Femur (tissue), 1 donor: ENCODE measurements at places on chromosomes 2 and 18.

DNA sequence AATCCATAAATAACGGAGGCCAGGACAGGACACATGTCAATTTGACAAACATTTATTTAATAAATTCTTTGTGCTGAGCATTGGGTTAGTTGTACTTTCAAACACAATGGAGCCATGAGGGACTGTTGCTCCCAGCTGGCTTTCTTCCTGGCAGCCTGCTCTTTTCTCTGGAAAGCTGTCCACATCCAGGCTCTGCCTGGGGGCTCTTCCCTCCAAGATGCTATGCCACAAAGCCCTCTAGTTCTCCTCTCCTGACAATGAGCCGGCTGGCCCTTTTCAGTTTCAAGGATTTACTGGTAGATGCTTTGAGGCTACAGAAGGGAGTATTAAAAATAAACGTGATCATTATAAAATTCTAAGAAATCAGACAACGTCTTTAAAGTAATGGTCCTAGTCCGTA, 44.1 kb upstream of the SLC14A2 start:
- no peak for DNase-seq

GRCh38 chr2:174615871-174616436, 18.4 kb upstream of the WIPF1 start:
- DNase-seq, result peak; percentile 51

GRCh38 chr18:75364512-75365253, 62.8 kb downstream of the SMIM21 start:
- DNase-seq, result no peak

- DNase-seq, result no peak
Measured at GRCh38 chr2:106970471-106971261, 84.7 kb upstream of the ST6GAL2 start.

DNA sequence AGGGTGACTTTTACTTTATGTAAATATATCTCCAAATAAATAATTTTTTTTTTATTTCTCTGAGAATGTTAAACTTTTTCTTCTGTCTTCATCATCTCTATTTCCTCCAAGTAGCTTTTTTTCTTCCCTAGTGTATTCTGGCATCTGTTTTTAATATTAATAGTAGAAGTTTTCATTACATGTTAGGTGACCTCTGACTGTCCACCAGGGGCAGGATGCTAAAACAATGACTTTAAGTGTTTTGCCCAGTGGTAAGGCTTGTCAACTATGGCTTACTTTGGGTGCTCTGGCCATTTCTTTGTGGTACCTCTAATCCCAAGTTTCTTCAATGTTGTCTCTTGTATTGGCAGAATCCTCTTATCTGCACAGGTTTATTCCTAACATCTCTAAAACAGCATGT, 127.1 kb downstream of the SRBD1 start:
- DNase-seq, result no peak

DNA sequence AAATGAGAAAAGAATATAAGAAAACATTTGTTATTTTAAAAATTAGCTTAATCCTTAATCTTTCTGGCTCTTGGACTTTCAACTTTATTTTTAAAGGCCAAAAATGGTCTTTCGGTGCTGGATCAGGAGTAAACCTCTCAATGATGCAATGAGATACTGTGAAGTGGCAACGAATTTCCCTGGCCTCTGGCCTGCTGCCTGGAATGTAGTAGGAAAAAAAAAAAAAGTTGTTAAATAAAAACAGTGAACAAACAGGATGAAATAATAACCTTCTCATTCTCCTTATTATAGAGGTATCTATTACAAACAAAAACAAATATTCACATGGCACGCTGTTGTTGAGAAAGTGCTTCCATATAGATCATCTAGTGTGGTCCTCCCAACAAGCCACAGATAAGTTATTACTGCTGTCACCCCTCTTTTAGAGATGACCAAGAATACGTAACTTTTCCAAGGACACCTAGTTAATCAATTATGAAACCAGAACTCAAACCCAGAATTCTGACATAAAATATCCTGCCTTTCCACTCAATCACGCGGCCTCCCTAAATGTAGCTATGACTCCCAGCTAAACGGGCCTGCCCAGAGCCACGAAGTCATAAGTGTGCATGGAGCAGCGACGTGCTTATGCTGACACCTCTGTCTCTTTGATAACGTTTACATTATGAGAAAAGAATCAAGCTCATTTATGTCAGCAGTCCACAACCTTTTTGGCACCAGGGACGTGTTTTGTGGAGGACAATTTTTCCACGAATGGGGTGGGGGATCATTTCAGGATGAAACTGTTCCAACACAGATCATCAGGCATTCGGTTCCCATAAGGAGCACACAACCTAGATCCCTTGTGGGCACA, 170.9 kb downstream of the BCL2 start:
- no peak for DNase-seq

DNA sequence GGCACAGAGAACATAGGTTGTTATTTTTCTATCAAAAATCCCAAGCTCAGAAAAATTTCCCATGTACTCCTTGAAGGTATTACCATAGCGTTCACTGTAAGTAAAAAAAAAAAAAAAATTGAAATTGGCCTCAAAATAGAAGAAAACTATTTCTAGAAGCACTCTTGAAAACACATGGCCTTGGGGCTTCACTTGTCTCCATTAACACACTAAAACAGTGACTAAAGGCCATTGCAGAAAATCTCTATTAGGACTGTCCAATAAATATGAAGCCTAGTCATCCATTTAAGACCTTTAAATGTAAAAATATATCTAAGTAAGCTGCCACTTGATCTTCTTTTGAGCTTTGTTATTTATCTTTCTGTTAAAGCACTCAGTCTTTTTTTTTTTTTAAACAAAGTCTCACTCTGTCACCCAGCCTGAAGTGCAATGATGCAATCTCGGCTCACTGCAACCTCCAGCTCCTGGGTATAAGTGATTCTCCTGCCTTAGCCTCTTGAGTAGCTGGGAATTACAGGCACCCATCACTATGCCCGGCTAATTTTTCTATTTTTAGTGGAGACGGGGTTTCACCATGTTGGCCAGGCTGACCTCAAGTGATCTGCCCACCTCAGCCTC, 35.8 kb downstream of the CCDC68 start:
- DNase-seq, result no peak

DNA sequence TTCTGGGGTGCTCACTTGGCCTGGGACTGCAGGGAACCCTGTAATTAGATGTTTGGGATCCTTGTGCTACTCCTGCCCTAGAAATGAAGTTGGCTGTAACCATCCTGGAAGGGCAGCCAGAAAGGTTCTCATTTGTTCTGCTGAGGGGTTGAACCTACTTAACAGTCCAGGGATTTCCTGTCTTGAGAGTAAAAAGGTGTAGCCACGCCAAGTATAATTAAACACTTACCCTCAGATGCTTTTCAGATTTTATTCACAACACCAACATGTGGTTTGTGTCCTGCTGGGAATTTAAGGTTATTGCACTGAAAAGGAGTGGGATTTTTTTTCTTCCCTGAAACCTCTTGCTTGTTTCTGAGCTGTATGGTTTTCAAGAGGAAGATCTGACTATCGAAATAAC, 222.4 kb upstream of the APCDD1 start:
- no peak for DNase-seq

GRCh38 chr2:46510598-46511177, 31.3 kb downstream of the TMEM247 start:
- no peak for DNase-seq

DNA sequence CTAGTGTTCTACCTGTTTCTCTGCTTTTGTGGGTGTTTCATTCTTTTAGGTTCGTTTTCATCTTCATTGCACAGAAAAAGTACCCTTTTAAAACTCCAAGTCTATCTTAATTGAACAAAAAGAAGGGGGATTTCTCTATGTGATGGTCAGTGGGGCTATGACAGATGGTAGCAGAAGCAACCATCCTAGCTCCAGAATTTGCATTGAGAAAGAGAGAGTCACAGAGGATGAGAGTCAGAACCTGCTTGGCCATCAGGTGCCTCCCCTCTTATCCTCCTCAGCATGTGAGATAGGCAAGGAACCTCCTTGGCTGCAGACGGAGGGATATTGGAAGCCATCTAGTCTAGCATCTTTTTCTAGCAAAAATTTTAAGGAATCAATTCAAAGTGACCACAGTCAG, 398.0 kb upstream of the DCC start:
- no peak for DNase-seq

GRCh38 chr2:204177251-204177976, 240.9 kb downstream of the ICOS start:
- DNase-seq, result no peak

GRCh38 chr2:237312021-237312755, 101.8 kb downstream of the COL6A3 start:
- DNase-seq, result no peak

DNA sequence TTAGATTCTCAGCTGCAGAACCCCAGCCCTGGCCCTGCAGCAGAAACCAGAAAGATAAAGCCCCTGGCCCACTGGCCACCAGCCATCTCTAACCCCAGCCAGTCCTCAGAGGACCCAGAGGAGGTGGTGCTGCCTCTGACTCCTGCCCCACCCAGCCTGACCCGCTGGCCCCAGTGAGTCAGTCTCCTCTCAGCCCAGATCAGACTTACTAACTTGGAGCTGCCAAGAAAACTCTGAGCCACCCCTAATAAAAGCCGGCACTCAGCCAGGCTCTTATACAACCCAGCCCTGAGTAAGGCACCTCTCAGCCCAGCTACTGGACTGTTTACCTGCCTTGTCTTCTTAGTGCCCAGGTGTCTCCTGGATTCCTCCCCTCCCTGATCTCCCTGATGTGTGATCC, 2.0 kb downstream of the SLC14A2 start:
- peak; percentile 75 for DNase-seq

GRCh38 chr2:10412380-10412779, 35.7 kb downstream of the ODC1 start:
- DNase-seq, result no peak

DNA sequence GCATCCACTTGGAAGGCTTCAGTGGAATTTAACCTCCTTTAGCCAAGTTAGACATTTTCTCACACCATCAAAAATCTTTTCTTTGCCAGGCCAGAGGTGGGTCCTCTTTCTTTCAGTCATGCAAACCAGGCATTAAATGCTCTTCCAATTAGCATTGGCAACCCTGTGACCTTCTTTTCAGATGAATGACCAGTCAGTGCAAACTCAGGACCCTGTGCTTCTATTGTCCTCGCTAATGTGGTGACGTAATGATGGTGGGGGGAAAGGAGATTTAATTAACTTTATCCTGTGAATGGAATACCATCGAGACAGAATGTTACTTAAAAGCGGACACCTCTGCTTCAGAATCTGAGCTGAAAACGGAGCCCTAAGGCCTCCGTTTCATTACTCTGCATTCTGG, 23.2 kb upstream of the STPG4 start:
- DNase-seq, result no peak

GRCh38 chr2:38654528-38655381, 11.2 kb upstream of the GALM start:
- DNase-seq, result no peak

- peak; percentile 24 for DNase-seq
Measured at GRCh38 chr18:34221971-34222306, 2.8 kb downstream of the NOL4 start.

DNA sequence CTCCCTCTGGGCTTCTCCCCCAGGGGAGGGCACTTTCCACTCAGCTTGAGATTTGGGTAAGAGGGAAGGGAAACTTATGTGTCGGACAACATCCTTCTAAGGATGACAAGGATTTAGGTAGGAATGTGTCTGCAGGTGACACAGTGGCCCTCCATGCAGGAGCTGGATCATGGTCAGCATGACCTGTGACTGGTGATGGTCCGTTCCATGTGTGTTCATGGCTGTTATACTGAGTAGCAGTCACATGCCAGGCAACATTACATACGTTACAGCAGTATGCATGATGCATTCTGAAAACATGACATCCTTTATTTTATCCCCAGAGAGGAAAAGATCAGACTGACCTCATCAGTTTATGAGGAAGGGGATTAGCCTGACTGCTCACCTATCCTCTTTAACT, 192.1 kb downstream of the SEPTIN10 start:
- DNase-seq, result no peak

DNA sequence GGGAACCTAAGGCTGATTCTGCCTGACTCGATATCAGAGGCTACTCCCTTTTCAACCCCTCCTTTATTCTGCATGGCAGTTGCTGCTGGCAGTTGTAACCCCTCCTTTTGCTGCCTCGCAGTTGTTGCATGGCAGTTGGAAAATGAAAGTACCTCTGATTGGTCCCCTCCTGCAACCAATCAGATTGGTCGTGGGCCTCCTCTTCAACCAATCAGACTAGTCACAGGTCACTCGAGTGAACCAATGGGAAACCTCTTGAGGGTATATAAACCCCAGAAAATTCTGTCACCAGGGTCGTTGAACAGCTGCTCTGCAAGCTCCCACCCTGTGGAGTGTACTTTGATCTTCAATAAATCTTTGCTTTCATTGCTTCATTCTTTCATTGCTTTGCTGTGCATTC, 294.3 kb upstream of the SLC8A1 start:
- no peak for DNase-seq

GRCh38 chr18:9737006-9737405, 28.9 kb downstream of the RAB31 start:
- no peak for DNase-seq

DNA sequence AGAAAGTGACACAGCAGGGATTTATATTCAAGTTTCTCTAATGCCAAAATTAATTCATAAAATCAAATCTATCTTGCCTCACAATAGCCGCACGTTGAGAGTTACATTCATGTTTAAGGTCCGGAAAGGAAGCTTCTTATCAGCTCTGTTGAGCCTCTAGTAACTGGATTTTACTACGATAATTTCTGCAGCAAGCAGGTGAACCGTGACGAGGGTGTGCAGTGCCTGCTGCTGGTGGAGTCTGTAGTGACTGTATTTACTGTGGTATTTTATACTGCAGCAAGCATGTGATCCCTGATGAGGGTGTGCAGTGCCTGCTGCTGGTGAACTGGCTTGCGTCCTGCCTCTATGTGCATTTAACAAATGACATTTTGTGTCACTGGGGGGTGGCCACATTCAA, 120.0 kb downstream of the SNTG2 start:
- no peak for DNase-seq

DNA sequence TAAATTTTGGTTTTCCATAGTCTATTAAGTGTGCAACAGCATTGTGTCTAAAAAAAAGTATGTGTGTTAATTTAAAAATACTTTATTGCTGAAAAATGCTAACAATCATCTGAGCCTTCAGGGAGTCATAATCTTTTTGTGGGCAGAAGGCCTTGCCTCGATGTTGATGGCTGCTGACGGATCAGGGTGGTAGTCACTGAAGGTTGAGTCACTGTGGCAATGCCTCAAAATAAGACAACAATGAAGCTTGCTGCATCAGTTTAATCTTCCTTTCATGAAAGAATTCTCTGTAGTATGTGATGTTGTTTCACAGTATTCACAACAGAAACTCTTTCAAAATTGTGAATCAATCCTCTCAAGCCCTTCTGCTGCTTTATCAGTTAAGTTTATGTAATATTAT, 31.3 kb downstream of the HDHD2 start:
- no peak for DNase-seq
